ENCODE measurements at places on chromosomes 7 and 10. TPM values are rescaled to one million over a fixed set of nuclear protein-coding genes. Genes with fewer than 3 reads are reported as not detected.

IFIT1 gene
- 4.1 TPM for total RNA-seq

ZNF398 gene
- 25.4 TPM for total RNA-seq

GRM3 gene
- total RNA-seq = not detected

CYP2C19 gene
- total RNA-seq = not detected

MBLAC1 gene
- 1.5 TPM for total RNA-seq

PPP1R3C gene
- 113 TPM for total RNA-seq

MUC12 gene
- 2.1 TPM for total RNA-seq

AKR1D1 gene
- total RNA-seq = not detected

- DNase-seq = no peak
Observed at GRCh38 chr10:98748298-98748697, 301.6 kb upstream of the HPS1 start.

DNA sequence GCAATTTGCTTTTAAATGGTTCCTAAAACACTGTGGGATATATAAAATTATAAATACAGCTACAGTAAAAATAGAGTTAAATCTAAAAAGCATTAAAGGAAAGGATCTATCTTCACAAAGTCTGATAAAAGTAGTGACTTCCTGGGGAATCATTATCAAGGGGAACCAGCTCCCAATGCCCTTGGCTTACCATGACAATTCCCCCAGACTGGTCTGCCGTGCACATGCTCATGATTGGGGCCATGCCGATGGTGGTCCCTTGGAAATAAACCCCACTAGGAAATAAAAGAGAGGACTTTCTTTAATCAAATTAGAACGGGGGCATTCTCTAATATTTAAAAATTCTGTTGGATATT lies 201.8 kb downstream of the FANK1 start:
- DNase-seq = no peak

- no peak for DNase-seq
Observed at GRCh38 chr7:18939771-18940592, 177.5 kb downstream of the TWIST1 start.

DNA sequence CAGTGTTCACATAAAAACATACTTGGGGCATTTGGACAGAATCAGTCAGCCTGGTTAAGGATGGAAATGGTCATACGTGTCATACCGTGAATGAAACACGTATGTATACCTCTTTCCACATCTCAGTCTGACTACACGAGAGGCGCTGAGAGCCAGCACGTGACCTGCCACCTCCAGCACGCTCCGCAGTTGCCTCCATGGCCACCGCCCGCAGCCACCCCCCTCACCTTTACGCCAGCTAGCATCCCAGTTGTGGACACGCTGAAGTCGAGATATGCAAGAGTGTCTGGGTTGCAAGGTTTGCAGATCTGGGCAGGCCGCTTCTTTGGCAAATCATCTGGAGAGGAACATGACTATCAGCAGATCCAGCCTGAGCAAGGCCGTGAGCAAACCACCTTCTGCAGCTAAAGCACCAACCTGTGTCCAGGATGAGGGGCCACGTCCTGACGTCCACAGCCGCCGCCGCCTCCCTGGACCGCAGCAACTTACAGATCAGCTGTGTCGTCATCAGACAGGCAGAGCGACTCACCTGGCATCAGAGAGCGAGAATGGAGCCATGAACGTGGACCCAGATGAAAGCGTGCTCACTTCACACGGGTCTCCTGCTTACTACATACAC lies 209.4 kb downstream of the ZMYND11 start:
- DNase-seq = no peak

DNA sequence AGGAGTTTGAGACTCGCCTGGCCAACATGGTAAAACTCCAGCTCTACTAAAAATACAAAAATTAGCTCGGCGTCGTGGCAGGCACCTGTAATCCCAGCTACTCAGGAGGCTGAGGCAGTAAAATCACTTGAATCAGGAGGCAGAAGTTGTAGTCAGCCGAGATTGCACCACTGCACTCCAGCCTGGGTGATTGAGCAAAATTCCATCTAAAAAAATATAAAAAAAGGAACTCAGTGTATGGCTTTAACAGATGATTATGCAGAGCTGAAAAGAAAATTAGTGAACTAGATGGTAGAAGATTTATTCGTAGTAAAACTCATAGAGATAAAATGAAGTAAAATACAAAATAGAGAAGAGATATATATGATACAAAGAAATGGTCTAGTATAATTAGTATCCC lies 12.6 kb upstream of the CNOT4 start:
- no peak for DNase-seq

DNA sequence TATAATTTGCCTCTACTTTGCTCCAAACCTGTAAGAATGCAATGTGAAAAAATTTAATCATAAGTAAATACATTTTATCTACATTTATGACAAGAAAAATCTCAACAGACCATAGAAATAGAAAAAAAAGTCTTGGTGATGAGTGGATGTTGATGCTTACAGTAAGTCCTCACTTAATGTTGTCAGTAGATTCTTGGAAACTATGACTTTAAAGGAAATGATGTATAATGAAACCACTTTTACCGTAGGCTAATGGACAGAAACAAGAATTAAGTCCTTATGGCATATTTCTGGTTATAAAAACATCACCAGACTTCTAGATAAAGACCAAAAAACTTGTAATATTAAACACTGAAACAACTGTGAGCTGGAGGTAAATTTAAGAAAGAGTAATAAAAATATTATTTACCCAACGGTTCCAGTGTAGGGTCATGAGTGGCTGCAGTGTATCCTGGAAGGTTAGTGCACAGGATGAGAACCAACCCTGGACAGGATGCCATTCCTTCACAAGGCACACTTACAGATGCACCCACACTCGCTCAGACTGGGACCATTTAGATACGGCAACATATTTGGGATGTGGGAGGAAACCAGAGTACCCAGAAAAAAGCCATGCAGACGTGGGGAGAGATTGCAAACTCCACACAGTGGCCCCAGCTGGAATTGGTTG lies 76.3 kb downstream of the GLCCI1 start:
- no peak for DNase-seq

DNA sequence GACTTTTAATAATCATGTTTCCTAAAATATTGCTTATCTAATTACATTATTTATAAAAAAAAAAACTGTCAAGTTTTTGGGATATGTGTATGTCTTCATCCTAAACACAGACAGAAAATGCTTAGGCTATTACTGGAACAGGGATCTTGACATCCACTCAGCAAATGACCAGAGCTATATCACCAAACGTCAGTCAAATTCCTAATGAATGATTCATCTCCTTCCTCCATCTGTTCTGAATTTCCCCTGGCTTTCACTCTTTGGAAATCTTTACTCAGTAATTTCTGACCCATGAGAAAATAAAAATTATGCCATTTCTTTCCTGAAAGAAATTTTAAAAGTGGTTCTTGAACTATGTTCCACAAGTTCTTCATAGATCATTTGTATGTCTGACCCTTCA lies 552.4 kb upstream of the KCND2 start:
- DNase-seq = no peak

GRCh38 chr7:71987200-71987767 lies 424.9 kb downstream of the CALN1 start:
- no peak for DNase-seq

- no peak for DNase-seq
Observed at GRCh38 chr10:46530249-46531186, 25.9 kb downstream of the GPRIN2 start.

GRCh38 chr7:28729281-28729680 lies 228.8 kb downstream of the TRIL start:
- no peak for DNase-seq

DNA sequence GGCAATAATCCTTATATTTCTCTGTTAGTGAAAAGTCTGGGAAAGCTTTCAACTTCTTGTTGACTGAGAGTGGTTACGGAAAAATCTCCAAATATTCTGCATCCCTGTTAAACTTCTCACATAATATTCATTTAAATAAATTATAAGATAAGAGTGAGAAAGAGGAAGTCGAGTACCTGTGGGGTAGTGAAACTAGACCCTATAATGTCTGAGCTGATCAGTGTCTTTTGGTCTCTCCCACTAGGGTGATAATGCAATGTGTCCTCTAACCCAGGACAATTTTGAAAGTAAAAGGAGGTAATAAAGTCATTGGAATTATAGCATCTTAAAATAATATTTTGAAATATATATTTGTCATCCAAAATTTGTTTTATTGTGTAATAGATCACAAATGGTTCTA lies 2.1 kb upstream of the AGR3 start:
- DNase-seq = no peak

DNA sequence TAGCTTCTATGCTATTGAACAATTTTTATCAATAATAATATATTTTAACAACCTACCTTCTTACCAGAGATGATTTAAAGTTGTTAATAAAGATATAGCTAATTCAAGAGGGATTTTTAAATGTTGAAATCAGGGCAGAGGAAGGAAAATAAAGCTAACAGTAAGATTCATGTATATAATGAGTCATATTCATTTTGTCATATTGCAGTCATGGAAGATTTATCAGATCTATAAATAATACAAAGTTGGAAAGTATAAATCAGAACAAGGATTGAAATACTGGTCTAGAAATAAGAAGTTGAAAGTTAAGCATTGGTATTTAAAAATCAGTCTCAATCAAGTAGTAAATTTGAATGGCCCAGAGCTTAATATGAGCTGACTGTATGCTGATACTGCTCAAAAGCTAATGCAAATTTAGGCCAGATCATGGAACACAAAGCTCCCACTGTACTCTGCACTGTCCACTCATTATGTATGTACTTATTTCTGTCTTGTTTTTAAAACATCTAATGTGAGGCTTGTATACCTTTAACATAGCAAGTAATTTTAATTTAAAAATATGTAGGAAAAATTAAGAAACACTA lies 196.9 kb downstream of the ZEB1 start:
- no peak for DNase-seq

DNA sequence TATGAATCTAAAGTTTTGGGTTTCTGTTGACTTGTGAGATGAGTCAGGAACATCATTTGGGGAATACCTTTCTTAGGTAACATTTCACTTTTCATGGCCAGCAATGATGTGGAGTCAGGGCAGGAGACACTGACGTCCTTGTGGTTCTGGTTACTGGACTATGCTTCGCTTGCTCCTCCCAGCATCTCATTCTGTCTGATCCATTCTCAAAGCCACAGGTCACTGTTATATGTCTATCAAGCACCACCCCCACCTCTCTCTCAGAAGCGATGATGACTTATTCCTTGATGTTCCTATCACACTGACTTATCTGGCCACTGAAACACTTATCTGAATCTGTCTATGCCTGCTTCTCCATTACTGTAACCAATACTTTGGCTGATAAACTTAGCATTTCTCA lies 51.6 kb downstream of the TES start:
- DNase-seq = no peak

GRCh38 chr7:103132995-103133688 lies 15.8 kb downstream of the NAPEPLD start:
- DNase-seq = no peak

DNA sequence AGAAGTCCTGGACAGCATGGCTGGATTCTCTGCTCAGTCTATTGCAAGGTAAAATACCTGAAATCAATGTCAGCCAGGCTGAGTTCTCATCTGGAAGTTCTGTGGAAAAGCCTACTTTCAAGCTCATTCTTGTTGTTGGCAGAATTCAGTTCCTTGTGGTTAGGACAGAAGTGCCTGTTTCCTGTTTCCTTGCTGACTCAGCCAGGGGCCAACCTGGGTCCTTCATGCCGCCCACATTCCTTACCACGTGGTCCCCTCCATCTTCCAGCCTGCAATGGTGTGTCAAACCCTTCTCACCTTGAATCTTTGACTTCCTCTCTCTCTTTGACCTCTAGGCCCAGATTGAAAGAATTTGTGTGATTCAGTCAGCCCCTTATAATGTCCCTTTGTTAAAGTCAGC lies 197.1 kb upstream of the STK17A start:
- no peak for DNase-seq

GRCh38 chr10:101986624-101986971 lies 69.4 kb downstream of the ARMH3 start:
- no peak for DNase-seq

DNA sequence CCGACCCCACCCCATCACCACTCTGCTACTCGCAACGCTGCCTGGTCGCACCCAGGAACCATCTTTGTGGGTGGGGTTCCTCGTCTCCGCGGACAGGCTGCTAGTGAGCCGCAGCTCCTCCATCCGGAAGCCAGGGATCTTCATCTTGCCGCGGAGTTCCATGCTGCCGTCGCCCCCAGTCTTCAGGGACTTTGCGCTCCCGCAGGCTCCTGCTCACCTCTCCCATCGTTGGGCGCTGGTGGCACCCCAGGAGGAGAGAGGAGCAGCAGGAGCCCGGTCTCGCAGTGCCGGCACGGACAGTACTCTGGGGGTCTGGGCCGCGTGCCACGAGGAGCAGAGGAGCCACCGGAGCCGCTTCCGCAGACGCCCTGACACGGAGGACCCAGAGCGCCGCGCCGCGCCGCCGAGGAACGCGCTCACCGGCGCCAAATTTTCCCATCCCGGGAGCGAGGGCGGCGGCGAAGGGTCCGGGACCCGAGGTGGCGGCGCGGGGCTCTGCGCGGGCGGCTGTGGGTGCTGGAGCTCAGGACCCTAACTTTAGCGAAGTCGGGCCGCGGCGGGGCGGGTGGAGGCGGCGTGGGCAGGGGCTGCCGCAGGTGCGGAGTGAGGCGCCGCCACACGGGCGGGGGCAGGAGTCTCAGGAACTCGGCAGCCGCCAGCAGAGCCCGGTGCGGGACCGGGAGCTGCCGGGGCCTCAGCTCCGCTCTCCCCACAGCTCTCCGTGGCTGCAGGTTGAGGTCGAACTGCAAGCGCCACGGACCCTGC lies 750.1 kb upstream of the SORCS1 start:
- no peak for DNase-seq

- DNase-seq = no peak
Observed at GRCh38 chr10:52645187-52645758, 127.3 kb downstream of the MBL2 start.

Data from ureter (tissue), 1 donor.